Stimulated activated CD4-positive, alpha-beta T cell treated with anti-CD3 and anti-CD28 coated beads, Interleukin-1b, Interleukin-23, amount 100 ng/mL, for 1 hour (primary cell): ENCODE measurements at places on chromosomes 16 and 17.

DNA sequence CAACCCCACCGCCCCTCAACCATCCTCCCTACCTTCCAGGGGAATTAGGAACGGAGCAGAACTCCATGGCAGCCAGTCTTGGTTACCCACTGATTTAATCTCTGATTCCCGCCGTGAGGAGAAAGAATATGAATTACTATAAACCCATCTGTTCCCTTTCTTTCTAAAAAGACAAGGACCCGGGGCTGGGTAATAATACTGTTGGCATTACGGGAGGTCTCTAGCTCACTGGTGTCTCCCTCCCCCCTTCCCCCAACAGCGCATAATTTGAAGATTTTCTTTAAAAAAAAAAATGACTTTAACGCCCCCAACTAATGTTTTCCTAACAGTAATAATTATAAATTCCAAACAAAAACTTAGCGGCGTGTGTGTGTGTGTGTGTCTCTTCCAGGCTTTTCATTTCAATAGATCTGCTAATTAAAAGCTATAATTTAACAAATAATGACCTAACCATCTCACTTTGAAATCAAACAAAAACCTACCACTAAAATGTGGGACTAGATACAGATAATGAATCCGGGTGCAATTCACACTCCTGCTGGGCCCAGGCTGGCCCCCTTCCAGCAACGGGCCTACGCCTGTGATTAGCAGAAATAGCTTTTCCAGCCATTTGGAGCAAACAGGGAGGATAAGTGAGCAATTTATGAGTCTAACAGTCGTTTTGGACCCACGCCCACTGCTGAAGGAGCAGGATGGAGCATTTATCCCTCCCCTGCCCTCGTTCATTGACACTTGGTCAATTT, 18.2 kb upstream of the BHLHA9 start:
- no peak for DNase-seq

- no peak for DNase-seq
Observed at GRCh38 chr16:69116906-69117305, 11.5 kb downstream of the HAS3 start.

DNA sequence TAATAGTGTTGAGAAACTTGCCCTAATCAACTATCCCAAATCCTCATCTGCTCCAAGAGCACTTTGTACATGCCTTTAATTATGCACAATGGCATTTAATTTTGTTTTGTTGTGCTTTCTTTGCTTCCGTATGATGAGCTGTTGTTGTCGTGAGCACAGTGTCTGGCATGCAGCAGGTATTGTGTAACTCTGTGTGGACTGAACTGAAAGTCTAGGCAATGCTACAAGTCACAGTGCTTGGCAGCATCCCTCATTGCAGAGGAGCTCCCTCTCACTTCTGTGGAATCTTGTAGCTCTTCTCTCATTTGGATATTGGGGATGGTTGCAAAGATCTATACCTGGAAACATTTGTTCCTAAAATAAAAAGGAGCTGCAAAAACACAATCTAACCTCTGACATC, 502.2 kb upstream of the CA10 start:
- no peak for DNase-seq

GRCh38 chr16:26993963-26994362, 72.8 kb upstream of the C16orf82 start:
- no peak for DNase-seq

GRCh38 chr17:81393684-81394376, 1.4 kb upstream of the BAHCC1 start:
- no peak for DNase-seq

DNA sequence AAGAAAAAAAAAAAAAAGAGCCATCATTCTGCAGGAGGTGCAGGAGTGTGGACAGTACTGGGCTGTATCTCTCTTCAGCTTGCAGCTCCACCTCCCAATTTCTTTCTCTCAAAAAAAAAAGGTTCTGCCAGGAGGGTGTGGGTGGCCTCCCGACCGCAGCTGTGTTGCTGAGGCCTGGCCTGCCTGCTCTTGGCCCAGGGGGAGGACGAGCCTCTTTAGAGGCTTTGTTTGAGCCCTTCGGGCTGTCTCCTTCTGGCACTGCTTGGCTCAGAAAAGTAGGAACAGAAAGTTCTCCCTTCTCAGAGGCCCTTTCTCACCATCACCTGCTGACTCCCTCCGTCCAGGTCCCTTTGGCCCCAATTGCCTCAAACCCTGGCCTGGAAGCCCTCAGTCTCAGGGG, 22.2 kb upstream of the C17orf107 start:
- no peak for DNase-seq

DNA sequence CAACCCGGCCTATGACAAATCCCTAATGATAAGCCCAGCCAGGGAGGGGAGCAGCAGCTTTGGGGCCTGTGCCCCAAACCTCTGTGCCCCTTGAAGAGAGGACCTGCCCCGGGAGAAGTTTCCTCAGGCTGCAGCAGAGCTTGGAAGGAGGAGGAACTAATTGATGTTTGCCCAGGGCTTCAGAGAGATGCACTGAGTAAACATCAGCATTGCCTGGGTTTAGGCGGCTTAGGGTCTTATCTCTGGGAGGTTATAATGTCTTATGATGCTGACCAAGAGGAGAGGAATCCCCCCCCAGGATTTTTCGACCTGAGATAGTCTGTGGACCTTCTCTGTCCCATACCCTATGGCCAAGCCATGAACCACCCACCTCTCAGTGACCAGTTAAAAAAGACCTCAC, 148.7 kb upstream of the SDK2 start:
- DNase-seq, result no peak

- DNase-seq, result no peak
Observed at GRCh38 chr16:84159007-84159406, 13.9 kb downstream of the DNAAF1 start.

- no peak for DNase-seq
Observed at GRCh38 chr16:66878067-66878466, 2.2 kb upstream of the PDP2 start.
